ENCODE measurements at places on chromosomes 2 and 18.

DNA sequence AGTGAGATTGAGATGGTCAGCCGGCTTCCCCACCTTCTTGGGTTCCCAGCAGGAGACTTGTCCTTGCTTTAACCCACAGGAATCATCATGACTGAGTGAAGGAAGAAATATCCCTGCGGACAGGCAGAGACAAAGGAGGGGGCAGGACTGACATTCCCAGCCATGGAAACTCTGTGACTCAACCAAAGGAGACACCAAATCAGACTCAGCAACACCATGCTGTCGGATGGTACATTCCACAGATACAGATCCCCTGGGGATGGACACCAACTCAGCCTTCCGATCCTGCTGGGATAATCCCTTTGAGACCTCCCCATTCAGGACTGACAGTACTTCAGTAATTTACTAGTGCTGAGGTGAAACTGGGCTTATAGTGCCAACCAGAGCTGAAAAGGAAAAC, 518.3 kb downstream of the XIRP2 start:
- no peak for DNase-seq

- no peak for DNase-seq
These were observed at the start of gene CD28 for GRCh38 chr2:203706403-203706802. Gene CD28, plus strand, starts transcription at chr2:203706639. Its CDS starts 58 bp downstream, at chr2:203706697.

DNA sequence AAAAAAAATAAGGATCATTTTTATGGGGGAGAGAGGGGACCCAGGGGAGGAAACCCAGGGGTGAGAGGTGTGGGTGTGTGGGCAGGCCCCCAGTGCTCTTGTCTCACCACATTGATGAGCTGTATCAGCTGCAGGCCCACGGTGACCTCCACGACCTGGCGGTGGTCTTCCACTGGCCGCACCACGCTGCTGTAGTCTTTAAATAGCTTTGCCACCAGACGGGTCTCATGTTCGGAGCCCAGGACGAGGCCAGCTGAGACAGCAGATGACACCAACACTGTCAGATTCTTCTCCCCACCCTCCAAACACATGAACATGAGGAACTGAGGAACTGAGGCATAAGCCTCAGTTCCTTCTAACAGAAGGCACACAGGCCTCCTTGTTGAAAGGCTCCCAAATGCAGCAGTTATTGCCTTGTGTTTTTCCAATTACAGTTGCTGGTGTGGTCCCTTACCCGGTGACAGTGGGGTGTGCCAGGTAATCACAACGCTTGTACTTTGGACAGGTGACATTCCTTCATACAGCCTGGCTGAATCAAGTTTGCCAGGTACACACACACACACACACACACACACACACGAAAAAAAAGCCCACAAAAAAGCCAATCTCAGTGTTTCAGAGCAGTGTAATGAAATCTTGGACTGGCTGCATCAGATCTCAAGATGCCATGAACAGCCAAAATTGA, 4.7 kb downstream of the CHRNA1 start:
- no peak for DNase-seq

- DNase-seq: no peak
These were observed 301.5 kb upstream of the TFPI start for GRCh38 chr2:187855689-187856088.

GRCh38 chr2:3396920-3397559, 17.5 kb downstream of the TRAPPC12 start:
- DNase-seq: no peak

- no peak for DNase-seq
These were observed 204.6 kb upstream of the TNP1 start for GRCh38 chr2:217064234-217065011.

DNA sequence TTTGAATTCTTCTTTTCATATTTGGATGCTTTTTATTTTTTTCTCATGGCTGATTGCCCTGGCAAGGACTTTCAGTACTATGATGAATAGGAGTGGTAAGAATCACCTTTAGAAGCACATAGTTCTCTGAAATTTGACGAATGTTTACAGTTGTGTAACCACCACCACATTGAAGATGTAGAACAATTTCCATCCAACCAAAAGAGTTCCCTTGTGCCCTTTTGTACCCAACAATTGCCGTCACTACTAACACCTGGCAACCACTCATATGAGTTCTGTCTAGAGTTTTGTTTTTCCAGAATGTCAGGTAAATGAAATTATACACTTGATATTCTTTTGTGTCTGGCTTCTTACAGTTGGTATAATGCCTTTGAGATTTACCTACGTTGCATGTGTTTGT, 28.7 kb upstream of the SLC16A14 start:
- no peak for DNase-seq

DNA sequence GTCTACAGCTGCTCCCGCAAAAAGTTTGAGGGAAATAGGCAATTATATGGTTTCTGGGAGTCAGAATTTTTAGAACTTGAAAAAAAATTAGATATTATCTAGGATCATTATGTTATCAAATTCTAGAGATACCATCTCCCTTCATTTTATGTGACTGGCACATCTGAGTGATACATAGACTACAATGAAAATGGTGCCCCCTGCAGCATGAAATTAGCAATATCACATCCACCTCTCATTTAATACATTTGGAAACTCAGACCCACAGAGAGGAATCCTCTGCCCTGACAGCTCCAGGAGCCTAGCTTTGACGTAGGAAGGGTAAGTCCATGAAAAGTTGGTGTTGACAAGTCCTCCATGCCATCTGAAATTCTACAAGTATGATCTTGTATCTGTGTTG, 381.6 kb downstream of the SUCLG1 start:
- no peak for DNase-seq

GRCh38 chr2:234961784-234962183, 10.0 kb downstream of the SH3BP4 start:
- no peak for DNase-seq

GRCh38 chr2:176066645-176067588, 16.8 kb downstream of the EVX2 start:
- no peak for DNase-seq

DNA sequence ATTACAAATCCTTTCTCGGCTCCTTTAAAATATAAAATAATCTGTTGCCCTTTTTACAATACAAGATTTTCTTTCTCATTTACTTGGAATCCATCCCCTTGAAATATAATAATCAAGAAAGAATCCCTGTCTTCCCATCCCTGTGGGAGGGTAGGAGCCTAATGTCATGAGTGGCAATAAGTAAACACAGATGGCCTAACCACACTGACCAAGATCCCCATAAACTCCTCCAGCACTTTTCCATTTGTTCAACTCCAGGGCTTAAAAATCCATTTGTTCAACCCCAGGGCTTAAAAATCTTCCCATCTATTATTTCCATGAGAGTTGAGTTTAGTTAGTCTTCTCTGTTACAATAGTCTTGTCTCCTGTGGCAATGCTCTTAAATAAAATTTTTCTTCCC, 297.6 kb downstream of the CDH7 start:
- DNase-seq: no peak

DNA sequence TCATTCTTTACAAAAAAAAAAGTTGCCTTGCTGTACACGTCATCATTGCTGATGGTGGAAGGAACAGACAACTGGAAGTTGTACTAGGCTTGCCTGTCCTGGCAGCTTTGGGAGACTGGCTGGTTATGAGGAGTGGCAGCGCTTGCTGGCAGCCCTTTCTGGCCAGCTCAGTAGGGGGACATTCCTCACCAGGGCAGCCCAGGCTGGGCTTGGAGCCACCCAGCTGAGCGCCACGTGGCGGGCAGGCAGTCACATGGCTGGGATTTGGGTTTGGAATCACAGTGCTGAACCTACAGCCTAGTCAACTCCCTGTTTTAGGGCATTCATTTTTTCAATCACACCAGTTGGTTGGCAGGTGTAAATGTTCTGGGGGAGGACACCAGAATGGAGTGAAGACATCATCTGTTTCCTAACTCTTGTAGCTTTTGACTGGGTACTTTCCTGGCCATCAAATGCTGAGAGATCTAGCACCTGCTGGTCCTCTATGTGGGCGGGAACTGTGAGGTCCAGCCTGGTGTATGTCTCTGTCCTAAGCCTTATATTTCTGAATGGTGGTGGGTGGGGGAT, 139.3 kb downstream of the SETBP1 start:
- peak; percentile 28 for DNase-seq

GRCh38 chr2:8855010-8855409, 17.6 kb upstream of the KIDINS220 start:
- no peak for DNase-seq

GRCh38 chr2:157938556-157938955, 62.4 kb upstream of the ACVR1 start:
- no peak for DNase-seq

DNA sequence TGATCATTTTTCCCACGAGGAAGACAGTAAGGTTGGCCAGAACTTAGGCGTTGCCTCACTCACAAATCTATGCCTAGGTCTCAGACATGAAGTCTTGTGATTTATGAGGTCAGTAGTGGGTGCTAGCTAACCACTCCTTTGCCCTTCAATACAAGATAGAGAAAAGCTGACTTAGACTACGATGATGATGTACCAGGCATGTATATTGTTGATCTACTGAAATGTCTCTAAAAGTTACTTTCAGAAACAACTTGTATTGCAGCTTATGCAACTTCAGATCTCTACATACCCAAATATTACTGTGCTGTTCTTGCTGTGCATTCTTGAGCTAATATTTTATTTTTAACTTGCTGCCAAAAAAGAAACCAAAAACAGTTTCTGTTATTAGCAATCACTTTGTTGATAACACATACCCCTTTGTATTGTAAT, 30.6 kb downstream of the MAPRE2 start:
- no peak for DNase-seq

DNA sequence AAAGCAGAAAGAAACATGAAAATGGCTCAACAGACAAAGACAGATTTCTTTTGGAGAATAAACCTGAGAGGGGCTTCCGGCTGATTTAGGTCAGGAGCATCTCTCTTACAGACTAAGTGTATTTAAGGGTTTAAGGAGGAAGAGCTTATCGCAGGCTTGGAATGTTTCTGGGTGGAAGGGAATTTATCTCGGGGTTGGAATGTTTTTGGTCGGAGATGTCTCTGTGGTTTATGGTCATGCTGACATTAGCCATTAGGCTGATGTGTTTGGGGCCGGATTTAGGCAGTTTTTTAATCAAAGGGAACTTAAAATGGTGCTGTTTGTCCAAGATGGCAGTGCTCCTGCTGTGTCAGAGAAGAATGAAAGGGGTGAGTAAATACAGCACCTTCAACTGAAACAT, 14.4 kb upstream of the PSMA8 start:
- DNase-seq: no peak

DNA sequence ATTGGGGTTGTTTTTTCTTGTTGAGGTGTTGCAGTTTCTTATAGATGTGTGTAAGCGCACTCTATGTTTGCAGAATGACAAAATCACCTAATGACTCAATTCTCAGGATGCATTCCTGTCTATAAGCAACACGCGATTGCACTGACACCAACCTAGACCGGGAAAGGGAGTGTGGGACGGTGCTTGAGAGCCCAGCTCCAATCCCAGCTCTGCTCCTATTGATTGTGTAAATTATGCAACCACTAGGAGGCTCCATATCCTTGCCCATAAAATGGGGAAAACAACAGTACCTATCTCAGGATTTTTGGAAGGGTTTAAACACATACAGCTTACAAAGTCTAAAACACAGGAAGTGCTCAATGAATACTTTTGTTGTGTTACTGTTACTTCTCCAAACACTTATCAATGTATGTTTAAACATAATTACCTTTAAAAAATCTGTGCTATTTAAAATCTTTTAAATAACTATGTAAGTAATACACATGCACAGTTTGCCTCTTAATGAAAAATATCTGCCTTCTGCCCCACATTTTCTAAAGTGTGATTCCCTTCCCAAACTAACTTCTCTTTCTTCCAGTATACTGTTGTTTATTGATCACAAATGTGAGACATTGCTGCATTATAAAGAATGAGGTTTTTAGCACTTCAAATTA, 132.5 kb downstream of the SPHKAP start:
- DNase-seq: no peak

DNA sequence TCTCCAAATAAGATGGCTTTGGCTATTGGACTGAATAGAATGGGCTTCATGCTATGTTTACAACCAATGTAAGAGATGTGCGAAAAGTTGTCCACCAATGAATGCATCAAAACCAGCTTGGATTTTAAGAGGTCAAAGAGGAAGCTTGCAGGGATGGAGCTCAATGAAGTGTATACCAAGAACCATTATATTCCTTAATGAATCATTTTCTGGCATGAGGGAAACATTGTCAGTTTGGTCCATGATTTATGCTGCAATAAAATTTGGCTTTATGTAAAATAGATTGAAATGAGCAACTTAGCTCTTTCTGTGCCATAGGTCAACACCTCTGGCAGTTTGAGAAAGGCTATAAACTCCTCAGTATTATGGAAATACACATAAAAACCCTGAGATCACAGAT, 107.3 kb downstream of the SH3BP4 start:
- DNase-seq: no peak

DNA sequence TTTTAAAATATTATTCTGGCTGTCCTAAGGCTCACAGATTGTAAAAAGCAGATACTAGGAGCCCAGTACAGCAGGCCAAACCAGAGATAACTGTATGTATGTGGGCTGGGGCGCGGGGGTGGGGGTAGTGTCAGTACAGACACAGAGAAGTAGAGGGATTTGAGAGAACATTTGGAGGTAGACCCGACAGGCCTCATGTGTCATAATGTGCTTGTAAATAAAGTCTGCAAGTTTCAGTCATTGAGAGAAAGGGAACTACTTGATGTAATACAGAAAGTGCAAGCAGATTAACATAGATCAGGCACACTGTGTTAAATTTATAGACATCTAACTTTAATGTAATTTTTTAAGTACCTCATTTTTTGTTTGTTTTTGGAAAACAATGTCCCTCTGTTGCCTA, 7.4 kb upstream of the POLI start:
- DNase-seq: no peak

- DNase-seq: no peak
These were observed 144.5 kb downstream of the EXOC6B start for GRCh38 chr2:72681016-72681995.

DNA sequence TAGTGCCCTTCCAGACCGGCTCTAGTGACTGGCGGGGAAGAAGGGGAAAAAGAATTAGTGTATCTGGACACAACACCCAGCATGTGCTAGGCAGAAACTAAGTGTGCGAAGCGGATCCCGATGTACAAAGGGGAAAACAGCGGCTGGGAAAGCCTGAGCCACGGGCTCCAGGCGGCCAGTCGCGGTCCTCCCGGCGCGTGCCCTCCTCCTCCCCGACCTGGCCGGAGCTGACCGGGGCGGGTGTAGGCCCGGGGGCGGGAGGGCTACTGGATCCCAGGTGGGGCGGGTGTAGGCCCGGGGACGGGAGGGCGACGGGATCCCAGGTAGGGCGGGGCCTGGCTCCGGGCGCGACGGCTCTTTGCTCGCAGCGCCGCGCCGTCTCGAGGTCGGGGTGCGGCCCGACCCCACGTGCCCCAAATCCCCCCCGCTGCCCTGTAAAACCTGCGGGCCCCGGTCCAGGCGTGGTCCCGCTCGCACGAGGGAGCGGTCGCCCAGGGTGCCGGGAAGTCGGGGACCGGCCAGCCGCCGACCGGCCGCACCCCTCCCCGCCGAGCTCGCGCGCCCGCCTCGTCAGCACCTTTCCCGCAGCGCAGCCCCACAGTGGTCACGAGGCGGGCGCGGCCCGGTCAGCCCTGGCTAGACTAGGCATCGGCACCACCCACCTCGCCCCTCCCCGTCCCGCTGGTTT, 48.8 kb downstream of the C2orf42 start:
- DNase-seq: no peak

- no peak for DNase-seq
These were observed 45.5 kb upstream of the LRRTM4 start for GRCh38 chr2:77567723-77568122.

- DNase-seq: no peak
These were observed 49.0 kb downstream of the CDK15 start for GRCh38 chr2:201855356-201855755.

- no peak for DNase-seq
These were observed 165.5 kb upstream of the SALL3 start for GRCh38 chr18:78813936-78814710.

- no peak for DNase-seq
These were observed 7.4 kb upstream of the GPR17 start for GRCh38 chr2:127638361-127639110.

GRCh38 chr18:37306432-37306831, 259.2 kb downstream of the CELF4 start:
- DNase-seq: no peak
